ENCODE measurements at places on chromosomes 13 and 19.

DNA sequence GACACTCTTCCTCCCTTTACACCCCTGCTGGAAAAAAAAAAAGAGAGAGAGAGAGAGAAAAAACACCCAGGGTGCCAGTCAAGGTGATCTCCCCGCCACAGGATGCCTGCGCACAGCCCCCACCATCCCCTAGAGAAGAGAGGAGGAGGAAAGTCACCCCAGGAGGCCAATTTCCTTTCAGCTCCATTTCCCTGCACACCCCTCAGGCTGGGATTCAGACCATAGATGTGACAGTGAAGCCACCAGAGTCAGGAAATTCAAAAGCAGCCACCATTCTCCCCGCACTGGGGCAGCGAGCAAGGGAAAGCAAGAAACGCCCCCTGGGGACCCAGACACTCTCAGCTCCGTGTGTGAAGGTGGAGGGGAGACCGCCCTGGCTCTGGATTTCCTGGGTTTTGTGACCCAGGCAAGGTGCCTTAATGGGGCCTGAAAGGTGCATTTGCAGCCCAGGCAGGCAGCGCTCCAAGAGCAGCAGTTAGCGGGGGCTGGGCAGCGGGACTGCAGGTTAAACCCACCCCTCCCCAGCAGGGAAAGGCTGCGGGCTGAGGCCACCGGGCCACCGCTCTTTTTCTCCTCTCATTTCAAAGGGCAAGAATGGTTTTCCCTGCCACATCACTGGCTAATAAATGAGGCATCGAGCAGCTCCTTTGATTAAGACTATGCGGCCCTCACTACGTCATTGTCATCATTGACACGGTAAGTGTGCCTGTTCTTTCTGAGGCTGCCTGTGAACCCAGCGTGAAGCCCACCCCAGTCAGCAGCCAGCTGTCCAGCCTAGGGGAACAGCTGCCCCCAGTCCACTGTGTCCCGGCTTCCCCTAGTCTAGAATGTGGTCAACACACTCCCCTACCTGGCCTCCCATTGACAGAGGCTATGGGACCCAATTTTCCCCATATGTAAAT lies 83.8 kb upstream of the TM9SF2 start:
- no peak for DNase-seq

GRCh38 chr19:4584670-4585460 lies 25.4 kb upstream of the SEMA6B start:
- DNase-seq = no peak

GRCh38 chr19:17824339-17824738 lies 3.0 kb upstream of the INSL3 start:
- no peak for DNase-seq

GRCh38 chr19:15449620-15450527 lies at the start of gene WIZ:
Gene WIZ (minus strand): TSS chr19:15449956. CDS start chr19:15448307, 1,649 bp downstream.
- peak; percentile 87 for DNase-seq

DNA sequence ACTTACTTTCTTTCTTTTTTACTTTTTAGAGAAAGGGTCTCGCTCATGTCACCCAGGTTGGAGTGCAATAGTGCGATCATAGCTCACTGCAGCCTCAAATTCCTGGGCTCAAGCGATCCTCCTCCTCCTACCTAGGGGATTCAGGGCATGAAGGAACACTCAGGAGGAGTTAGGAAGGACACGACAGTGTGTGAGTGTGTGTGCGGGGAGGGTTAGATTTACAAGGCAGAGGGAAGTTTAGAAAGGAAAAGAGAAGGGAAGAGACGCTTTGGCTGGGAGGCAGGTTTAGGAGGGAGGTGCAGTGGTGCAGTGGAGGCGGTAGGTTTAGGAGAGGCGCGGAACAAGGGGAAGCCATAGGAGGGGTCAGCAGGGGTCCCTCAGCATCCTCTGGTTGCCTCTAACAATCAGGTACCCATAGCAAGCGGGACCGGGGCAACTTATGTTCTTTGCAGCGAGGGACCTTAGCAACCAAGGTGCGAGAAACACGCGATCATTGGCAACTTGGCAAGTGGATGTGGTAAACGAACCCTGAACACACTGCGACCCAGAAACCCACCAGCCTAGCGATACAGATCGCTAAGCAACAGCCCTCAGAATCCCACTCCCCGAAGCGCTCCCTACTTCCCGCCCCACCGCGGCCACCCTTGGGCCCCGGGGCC lies 501 bp downstream of the SIRT2 start:
- DNase-seq = no peak

DNA sequence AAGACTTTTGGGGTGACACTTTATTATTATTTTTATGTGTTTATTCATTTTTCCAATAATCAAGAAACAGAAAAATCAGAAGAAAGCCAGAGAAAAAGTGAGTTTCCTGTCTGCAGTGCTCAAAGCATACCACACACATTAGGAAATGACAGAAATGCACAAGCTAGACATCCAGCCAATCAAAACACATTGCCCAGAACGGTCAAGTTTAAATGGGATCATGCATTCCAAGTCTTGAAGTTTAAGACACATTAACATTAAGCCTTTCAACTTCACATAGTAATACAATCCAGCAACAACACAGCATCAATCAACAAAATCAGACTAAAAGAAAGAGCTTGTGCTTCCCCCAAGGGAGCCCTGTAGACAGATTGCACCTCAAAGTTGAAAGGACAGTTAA lies 28.7 kb upstream of the MEDAG start:
- DNase-seq = no peak

DNA sequence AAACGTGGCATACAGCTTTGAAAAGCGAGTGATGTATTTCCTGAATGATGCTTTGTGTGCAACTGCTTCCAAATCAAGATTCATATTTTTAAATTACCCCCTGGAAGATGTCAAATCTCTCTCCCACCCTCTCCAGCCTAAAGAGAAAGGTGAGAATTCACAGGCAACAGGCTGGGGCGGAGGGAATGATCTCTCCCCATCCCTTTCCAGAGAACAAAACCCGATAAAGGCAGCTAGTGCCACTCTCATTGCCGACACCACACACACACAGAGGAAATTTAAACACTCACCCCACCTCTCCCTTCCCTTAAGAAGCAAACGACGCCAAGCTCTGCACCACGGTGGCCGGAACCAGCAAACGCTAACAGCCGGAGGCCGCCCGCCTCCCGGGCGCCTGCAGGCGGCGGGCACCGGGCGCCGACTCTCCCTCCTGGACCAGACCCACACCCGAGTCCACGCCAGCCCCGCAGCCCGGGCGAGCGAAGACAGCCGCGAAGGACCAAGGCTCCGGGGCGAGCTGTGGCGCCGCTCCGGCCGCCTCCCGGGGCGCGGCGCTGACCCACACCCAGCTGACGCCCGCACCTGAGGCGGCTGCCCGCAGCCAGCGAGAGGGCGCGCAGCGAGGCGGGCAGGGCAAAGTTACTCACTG lies 477 bp downstream of the LNX2 start:
- no peak for DNase-seq

DNA sequence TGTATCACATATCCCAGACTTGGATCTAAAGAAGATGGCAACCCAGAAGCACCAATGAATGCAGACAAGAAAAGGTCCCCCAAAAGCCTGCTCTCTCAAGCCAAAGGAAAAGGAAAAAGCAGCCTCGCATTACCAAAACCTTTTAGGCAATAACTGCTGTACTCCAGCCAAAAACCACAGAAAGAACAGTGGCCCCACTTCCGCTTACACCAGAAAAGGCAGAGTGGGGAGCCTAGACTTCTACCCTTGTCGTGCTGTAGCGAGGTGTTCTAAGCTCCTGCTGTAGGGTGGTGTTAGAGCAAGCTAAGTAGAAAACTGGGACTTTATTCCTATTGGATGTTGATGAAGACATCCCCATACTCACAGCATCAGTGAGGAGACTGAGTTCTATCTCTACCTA lies 244.0 kb upstream of the RXFP2 start:
- no peak for DNase-seq

DNA sequence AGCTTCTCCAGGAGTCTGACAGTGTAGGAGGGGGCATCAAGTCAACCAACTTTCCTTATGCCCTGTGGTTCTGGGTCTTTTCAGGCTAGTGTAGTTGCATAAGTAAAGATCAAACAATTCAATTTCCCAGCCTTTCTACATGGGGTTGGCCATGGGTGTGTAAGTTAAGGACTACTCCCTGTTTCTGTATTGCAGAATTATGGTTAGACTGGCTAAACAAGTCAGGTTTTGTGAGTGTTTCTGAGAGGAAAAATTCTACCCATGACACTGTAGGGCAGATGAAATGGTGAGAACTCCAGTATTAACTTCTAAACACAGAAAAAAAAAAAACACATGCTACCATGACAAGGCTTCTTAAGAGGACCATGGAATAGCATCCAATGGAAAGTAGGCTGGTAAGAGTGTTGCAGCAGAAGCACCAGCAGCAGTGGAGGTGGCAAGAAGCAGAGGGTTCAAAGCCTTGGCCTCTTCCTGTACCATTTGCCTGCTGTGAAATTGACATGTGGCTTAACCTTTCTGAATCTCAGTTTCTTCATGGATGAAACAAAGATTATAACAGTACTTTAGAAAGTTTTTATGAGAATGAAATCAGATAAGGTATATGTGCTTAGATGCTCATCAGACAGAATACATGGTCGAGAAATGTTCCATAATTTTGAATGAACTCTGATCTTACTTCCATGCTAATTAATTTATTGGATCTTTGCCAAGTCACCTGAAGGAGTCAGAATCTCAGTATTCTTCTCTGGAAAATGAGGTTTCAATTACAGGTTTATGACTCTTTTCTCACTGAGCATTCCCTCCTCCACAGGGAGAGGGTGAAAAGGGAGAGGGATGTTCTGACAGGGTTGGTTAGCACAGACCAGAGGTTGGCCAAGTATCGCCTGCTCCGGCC lies 11.4 kb upstream of the SCEL start:
- no peak for DNase-seq

DNA sequence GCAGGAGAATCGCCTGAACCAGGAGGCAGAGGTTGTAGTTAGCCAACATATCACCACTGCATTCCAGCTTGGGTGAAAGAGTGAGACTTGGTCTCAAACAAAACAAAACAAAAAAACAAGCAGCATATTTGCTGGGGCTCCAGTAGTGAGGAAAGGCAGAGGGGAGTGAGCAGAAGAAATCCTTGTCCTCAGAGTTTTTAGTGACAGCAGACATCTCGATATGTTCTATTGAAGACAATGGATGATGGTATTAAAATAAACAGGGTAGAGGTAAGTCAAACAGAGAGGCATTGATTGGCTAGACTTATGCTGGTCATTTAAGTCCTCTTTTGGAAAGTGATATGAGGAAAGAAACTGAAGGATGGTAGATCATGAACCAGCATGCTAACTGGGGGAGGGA lies 19.0 kb downstream of the NLRP7 start:
- no peak for DNase-seq

DNA sequence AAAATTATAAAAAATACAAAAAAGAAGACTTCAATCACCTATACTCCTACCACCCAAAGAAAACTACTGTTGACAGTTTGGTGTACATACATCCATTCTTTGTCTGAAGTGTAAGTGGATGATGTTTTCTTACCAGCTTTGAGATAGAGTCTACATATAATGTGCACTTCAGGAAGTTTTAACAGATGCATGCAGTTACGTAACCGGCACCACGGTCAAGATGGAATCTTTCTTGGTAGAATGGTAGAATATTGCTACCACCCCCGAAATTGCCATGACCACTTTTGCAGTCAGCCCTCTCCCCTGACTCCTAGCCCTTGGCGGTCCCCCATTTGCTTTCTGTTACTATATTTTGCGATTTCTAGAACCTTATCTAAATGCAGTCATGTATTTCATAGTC lies 1.4 kb downstream of the CUL4A start:
- DNase-seq = no peak

GRCh38 chr13:76889254-76889653 lies 3.0 kb upstream of the KCTD12 start:
- DNase-seq = no peak

DNA sequence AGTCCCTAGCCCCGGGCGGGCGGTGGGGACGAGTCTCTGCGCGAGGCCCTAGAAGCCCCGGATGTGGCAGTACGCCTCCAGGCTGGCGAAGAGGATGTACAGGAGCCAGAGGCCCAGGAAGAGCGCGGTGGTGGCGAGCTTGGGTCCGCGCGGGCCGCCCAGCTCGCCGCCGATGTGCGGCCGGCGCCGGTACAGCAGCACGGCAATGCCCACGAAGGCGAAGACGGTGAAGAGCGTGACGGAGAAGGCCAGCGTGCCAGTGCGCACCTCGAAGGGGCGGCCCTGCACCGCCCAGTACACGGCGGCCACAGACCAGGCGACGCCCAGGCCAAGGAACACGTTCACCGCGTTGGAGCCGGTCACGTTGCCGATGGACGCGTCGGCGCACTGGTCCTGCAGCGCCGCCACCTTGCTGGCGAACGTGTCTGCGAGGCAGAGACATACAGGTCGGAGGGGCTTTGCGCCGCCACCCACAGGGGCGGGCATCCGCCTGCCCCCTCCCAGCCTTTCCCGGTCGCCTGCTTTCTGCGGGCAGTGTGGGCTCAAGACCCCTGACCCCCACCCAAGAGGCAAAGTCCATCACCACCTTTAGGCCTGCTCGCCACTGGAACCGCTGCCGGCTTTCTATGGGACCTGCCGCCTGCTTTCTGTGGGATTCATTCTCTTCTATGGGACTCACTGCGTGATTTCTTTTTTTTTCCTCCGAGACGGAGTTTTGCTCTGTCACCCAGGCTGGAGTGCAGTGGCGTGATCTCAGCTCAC lies 10.9 kb upstream of the MEIS3 start:
- no peak for DNase-seq

DNA sequence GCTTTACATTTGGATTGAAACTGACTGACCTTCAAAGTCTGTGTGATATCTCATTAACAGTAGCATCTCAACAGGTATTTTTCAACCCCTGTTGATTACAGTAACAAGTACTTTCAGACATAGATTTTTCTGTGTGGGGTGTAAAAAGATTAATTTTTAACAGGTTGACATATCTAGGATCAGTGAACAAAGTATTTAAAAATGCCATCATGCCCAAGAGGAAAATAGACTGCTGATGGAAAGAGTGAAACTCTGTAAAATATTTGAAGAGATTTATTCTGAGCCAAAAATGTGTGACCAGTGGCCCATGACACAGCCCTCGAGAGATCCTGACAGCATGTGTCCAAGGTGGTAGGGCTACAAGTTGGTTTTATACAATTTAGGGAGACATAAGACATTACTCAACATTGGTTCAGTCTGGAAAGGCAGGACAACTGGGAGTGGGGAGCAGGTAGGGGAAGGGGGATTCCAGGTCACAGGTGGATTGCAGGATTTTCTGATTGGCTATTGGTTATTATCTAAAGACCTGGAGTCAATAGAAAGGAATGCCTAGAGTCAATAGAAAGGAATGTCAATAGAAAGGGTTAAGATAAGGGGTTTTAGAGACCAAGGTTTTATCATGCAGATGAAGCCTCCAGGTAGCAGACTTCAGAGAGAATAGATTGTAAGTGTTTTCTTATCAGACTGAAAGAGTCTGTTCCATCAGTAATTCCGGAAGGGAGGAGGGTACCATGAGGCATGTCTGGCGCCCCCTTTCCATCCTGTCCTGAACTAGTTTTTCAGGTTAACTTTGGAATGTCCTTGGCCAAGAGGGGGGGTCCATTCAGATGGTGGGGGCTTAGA lies 29.1 kb downstream of the TNFRSF19 start:
- DNase-seq = no peak

DNA sequence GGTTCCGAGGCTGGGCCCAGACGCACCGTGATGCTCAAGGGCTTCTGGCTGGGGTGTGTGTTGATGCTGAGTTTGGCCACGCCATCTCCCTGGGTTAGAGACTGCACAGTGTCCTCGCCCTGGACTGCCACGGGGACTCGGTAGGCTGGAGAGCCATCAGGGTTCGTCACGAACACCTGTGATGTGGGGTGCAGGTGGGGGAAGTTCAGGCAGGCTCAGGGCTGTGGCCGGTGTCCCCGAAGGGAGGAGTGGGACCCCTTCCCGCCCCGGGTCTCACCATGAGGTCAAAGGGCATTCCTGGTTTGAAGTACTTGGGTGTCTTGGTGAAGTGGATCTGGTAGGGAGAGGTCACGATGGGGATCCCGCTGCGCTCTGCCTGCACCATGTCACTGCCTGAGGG lies 8.2 kb downstream of the C3 start:
- no peak for DNase-seq

All from stimulated activated CD4-positive, alpha-beta T cell treated with anti-CD3 and anti-CD28 coated beads, TNF-alpha, amount 100 ng/mL, for 1 hour (primary cell).